ENCODE measurements at places on chromosomes 2 and 18.

DNA sequence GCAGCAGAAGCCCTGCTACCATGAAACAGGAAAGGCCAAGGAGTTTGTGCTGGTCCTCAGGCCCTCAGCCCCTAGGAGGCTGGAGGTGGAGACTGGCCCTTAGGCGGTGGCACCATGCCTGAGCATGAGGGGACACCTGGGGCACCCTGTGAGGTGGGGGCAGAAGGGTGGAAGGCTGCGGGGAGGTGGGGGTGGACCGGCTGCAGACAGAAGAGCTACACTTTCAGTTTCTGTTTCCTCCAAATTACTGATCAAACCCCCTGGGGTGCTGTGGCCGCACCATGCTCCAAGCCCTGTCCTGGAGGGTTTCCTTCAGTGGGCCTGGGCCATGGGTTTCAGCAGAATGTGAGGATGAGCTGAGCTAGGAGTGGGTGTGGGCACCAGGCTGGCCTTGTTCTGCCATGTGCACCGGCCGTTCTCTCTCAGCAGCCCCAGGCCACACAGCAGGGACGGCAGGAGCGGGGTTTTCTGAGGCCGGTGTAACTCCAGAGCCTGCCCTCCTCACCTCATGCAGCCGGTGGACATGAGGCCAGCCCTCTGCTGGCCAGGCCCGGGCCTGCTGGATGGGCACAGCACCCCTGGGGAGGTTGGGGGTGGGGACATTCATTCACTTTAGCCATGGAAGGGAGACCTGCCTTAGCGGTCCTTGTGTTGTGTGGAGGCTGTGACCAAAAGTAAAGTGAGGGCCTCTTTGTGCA, 51.5 kb downstream of the PLEKHB2 start:
- no peak for DNase-seq

DNA sequence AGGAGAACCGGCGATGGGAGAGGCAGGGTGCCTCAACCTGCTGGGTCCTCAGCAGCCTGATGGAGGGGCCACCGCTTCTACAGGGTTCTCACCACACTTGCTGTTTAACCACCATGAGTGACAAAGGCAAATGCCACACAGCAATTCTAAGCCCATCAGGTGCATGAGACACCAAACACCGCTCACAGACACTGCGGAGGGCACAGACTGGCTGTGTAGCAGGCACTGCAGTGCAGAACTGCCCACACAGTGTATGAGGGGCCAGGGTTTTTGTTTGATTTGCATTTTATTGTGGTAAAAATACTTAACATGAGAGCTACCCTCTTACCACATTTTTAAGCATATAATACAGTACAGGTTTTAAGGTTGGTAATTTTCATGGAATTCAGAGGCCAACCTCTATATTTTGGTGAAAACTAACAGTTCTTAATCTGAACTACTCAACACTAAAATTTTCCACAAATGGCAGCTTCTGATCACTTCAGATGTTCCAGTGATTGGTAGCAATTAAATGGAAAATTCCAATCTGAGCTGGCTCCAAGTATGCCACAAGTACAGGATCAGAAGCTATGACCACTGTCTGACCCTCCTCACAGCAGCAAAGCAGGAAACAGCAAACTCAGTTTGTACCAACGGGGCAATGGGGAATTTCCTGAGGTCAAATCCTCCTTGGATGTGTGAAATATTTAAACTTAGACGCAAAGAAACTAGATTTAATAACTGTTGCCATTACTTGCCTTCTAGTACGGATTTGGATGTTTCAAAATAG, 67.7 kb downstream of the FAM210A start:
- no peak for DNase-seq

DNA sequence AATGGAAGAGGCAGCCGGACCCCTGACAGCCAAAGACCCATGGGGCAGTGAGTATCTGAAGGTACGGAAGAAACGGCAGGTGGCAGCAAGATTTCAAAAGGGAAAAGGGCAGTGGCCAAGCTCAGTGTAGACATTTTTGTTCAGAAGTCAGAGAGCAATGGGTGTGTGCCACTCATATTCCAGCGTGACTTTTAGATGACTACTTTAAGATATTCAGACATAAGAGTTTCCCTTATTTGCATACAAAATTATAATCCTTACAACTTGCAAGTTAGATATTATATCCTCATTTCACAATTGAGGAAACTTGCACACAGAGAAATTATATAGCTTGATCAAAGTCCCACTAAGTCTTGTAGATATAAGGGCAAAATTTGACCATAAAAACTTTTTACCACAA, 60.7 kb upstream of the CYTIP start:
- no peak for DNase-seq

DNA sequence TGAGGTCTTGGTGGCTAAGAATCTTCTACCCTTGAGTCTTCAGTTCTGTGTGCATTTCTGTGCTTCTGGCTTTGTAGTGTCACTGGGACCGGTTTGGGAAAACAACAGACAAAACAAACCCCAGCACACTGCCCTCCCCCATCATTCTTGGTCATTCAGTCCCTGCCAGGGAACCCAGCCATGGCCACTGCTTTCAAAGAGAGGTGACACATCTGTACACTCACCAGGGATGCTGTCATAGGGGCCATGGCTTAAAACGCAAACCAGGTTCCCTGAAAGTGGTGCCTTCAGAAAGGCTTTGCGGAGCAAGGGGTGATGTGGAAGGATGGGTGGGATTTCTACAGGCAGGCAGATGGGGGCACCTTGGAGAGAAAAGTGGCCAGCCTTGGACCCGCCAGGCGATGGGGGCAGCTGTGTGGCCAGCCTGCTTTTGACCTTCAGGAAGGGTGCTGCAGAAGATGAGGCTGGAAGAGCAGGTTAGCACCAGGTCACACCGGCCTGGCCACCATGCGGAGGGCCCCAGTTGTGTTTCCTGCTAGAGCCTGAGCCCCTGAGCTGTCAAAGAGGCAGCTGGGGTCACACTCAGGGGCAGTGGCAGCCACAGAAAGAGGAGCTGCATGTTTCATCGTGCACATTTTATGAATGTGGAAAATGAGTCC, 101.3 kb downstream of the INHBB start:
- no peak for DNase-seq

DNA sequence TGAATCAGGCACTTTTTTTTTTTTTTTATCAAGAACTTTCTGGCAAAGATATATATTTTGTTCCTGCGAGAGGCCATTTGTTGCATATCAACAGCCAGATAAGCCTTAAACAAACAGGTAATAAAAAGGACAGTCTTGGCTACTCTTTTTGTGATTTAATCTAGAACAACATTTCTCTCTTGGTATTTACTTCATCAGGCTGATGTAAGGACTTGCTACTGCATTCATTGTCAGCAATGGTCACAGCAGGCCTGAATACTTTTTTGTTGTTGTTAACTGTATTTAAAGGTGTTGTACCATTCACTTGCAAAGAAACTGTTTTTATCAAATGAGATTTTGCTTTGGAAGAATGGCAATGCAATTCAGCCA, 683.8 kb downstream of the IRS1 start:
- no peak for DNase-seq

- DNase-seq, result no peak
Measured at GRCh38 chr2:99880148-99880963, 262.0 kb downstream of the AFF3 start.

GRCh38 chr2:123670286-123670685, 354.8 kb upstream of the CNTNAP5 start:
- no peak for DNase-seq

GRCh38 chr2:146305164-146305563, 1539.7 kb upstream of the ACVR2A start:
- DNase-seq, result no peak

DNA sequence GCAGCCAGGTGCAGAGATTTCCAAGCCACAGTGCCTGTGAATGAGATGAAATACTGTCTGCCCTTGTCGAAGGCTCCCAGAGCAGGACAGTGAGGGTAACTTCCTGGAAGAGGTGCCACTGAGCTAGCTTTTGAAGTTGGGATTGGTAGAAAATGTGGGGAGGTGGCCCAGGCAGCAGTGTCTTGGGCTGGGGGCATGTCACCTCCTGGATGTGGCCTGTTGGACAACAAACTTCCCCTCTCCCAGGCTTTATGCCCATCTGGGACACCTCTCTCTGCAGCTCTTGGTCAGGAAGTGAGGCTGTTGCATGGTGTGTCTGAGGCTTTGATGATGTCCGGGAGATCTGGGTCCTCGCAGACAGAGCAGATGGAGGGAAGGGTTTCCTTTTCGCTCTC, 151.4 kb downstream of the DYSF start:
- DNase-seq, result no peak

GRCh38 chr2:45874344-45874743, 222.9 kb downstream of the PRKCE start:
- no peak for DNase-seq

DNA sequence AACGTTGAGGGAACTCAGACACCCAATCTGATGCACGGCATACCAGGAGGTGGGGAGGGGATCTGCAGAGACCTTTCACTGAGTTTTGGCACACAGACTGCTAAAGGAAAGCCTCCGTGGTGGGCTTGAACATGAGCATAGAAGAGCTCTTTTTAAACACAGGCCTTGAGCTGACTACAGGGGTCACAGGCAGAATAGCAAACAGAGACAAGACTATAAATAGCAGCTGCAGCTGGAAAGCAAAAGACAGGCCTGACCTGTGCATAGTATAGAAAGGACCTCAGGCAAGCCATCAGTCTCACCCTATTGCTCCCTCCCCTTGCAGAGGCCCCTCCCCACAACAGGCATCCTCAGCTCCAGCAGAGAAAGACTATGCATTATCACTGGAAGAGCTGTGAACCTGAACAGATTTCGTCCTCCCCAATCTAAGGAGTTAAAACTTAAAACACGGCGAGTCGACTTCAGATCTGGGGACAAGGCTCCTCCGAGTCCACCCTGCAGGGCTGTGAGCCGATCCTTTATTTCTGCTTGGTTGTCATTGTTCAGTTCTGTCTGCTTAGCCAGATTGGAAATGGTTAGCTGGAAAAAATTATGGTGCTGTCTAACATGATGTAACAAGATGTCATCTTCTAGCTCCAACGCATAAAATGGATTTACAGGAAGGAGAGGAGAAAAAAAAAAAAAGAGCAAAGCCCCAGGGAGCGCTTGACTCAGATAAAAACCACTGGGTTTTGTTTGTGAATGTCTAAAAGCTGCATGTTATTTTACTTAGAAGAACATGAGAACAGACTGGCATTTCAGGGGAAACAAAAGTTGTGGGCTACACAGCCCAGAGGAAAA, 25.2 kb upstream of the LCLAT1 start:
- DNase-seq, result no peak

GRCh38 chr18:79852561-79853302, 55.0 kb downstream of the KCNG2 start:
- no peak for DNase-seq

DNA sequence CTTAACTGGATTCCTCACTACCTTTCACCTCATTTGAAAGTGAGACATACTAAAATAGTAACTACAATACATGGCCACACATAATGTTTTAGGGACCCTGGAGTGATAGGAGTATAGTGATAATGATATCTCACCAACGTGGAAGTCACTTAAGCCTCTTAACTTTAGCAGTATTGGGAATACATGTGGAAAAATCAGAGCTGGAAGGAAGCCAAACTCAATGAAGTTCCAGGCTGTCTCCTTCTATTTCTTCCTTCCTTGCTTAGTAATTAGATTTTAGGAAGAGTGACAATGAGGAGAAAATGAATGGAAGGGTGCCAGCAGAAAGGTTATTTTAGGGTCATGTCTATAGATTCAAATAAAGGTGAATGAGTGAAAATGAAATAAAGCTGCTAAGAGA, 387.3 kb downstream of the PLCL1 start:
- DNase-seq, result no peak

- DNase-seq, result no peak
Measured at GRCh38 chr2:138271467-138271866, 230.1 kb upstream of the SPOPL start.

GRCh38 chr18:34976899-34977837, 64.0 kb upstream of the MAPRE2 start:
- DNase-seq, result peak; percentile 72

DNA sequence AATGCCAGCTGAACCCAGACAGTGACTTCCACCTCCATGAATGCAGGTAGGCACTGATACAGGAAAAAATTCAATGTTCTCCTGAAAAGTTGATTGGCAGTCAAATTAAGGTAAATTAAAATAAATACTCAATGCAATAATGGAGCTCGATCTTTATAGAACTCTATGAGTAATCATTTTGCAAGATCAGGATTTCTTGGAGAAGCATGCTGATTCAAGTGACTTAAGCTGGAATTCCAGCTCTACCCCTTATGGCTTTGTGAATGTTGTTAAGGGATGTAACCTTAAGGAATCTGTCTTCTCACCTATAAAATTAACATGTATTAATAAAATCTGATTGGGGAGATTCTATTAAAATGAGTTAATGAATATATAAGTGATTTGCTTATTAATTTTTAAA, 145.1 kb downstream of the QPCT start:
- no peak for DNase-seq

DNA sequence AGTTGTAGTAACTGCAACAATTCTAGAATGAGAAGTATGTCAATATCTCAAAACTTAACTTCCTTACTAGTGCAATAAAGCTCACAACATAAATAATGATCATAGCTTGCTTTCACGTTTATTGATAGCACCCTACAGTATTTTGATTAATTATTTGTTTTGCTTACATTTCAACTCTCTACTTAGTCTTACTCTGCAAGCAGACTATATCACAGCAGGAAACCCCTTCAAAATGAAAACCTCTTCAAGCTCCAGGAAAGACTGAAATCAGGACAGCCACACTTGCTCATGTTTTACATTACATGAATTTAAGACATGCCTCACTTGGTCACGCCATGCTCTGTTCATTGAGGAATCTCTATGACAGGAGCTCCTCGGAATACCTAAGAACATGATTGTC, 3.3 kb downstream of the OLA1 start:
- DNase-seq, result no peak

DNA sequence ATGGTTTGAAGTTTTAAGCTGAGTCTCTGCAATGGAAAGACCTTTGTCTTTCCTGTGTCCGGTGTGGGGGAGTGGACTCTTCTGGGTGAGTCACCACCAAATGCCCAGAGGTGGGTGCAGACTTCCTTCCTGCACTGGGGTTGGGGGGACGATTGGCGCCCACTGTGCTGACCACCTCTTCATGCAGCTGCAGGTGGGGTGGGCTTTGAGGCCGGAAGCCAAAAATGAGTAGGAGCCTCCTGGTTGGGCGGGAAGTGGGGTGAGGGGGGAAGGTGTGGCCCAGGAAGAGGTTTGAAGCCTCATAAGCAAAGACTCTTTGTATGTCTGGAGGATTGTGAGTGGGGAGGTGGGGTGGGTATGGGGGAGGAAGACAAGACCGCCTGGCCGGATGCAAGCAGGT, 27.6 kb downstream of the PAX8 start:
- peak; percentile 4 for DNase-seq

DNA sequence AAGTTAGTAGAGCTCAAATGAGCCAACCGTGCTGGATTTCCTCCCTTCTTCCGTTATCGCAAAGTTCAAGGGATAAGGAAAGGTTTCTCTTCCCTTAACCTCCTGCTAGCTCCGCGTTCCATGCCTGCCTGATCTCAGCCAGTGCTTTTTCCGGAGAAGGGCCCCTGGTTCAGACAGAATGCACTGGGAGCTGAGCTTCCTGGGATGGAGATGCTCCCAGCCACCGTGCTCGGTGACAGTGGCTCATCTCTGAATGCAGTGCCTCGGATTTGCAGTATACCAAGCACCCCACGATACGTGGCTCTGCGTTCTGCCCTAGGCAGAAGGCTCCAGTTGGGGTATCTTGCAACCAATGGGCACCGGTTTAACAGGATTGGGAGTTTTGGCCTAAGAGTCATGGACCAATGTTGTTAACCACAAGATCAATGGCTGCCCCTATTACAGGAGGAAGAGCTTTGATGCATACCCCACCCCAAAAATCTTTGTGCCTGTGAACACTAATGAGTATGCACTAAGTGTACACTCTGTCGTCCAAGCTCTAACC, 876 bp downstream of the CNTNAP5 start:
- DNase-seq, result no peak
